ENCODE measurements at places on chromosomes 5 and 9.

GRCh38 chr9:78857373-78858225, 560.7 kb downstream of the PSAT1 start:
- DNase-seq = no peak

DNA sequence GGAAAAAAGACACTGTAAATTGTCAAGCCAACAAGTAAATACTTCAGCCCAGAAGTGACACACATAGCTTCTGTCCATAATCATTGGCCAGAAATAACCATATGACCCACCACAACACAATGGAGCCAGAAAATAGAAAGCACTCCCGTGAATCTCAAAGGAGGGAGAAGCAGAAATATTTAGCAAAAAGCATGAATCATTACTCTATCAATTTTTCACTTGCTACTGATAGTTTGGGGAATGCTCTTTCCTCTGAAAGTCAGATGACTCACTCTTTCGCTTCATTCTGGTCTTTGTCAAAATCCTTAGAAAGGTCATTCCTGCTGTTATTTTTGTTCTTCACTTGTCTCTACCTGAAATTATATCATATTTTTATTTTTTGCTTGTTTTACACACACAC, 312.6 kb downstream of the TMEM232 start:
- DNase-seq = no peak

DNA sequence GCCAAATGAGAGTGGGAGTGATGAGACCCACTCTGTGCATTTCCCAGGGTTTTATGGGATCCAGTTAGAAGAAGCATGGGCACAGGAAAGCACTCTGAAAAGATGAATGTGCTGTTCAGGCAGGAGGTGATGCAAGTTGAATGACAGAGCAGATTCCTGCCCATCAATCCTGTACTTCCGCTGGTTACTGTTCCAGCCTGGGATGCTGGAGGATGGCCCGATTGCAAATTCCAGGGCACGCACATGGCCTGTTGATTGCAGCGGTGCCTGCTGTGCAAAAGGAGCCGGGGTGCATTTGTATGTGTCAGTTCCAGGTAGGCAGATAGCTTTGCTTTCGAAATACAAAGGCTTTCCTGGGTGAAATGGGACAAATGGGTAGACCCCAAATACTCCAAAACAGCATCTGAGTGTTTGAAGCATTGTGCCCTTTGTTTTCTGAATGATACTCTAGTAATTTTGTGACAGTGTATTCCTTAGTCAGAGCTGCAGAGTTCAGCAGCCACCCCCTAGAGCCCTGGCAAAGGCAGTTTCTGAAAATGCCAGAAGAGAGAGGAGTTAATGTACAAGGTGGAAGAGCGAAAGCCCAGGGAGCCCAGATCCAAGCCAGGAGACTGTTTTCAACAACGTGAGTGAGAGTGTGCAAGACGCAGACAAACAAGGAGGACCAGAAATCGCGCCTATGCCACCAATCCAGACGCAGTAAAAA, 454.2 kb upstream of the CLINT1 start:
- peak; percentile 24 for DNase-seq

DNA sequence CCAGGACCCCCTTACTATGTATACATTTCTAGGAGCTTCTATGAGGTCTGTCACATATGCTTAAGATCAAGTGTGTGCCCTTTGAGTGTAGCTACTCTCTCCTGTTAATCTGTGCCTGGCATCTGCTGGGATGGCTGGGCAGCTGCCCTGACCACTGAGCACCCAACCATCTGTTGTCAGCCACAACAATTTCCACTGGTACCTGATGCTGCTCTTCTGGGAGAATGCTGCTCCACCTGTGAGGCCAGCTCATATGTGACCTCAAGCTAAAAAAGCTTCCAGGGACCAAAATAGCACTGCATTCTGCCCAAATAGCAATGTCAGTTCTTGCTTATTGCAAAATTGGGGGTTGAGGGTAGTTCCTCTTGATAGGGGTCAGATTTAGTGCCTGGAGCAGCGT, 595.6 kb downstream of the RAB3C start:
- DNase-seq = no peak

GRCh38 chr9:81455462-81456219, 233.7 kb downstream of the TLE1 start:
- no peak for DNase-seq

GRCh38 chr9:125262294-125262991, 817 bp downstream of the GAPVD1 start:
- no peak for DNase-seq

GRCh38 chr5:98519571-98519970, 253.9 kb upstream of the RGMB start:
- no peak for DNase-seq

DNA sequence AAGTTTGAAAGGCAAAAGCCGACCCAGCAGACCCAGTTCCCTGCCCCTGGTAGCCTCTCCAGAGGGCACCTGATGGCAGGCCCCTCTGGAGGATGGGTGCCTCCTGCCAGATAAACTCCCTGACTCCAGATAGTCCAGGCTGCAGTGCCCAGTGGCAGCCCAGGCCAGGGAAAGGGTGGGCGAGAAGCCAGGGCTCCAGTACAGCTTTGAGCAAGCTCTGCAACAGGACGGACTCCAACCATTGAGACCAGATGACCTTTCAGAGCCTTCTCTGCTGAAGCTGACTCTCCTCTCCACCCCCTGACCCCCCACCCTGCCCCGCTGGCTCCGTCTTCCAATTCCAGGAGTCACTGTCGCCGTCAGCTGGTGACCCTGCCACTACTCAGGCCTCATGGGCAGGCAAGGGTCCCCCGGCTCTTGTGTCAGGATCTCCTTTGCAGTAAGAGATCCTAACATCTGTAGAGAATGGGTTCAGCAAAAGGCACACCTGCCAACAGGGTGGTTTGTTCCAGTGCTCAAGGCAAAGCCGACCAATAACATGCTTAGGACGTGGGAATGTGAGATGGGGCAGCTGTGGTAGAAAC, 15.5 kb upstream of the FCN1 start:
- DNase-seq = no peak

GRCh38 chr9:69299315-69299714, 25.7 kb upstream of the ENTREP1 start:
- DNase-seq = no peak

GRCh38 chr5:5716665-5717064, 294.2 kb downstream of the ICE1 start:
- DNase-seq = no peak

DNA sequence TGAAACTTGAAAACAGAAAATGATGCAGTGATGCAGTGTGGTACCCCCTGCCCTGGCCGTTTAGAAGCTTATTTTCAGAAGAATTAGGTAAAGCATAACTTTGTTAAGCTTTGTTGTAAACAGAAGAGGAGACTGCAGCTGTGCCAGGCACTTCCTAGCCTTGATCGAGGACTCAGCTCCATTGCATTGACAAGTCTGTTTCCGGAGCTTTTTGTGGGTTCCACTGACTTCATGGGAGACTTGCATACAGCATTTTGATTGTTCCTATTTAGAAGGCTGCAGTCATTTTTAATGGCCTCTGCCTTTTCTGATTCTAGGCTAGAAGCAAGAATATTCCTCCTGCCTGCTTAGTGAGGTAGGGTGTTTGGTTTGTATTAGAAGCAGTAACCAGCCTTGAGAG, 12.3 kb downstream of the MVB12B start:
- DNase-seq = no peak

- no peak for DNase-seq
These were observed 1.3 kb downstream of the AK1 start for GRCh38 chr9:127876026-127876763.

DNA sequence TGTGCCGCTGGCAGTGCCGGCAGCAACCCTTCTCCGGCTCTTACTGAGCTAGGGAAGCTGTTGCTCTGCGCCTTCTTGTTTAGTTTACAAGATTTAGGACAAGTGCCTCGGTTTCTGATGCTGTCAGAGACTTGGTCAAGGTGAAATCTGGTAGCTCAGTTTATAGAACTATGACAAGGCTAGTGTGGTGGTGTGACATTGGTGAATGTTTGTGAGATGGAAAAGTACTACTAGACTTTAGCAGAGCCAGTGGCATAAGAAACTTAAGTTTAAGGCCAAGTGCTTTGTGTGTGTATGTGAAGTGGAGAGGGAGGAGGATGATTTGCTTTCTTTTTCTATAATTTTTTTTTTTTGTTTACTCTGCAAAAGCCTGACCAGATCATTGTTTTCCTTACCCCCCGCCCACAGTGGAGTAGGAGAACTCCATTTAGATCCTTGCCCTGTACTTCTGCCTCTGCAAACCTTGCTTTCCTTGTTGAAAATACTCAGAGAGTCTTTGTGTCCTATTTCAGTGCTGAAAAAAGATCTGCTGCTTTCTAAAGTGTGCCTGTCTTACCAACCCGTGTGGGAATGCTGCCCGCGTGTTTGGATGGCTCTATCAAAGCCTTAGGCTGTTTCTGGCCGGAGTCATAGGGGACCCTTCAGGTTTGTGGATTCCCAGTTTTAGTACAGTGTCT, 75.9 kb downstream of the TRIO start:
- no peak for DNase-seq

- DNase-seq = no peak
These were observed 86.6 kb downstream of the MACROH2A1 start for GRCh38 chr5:135312255-135312935.

- peak; percentile 98 for DNase-seq
These were observed 2.0 kb downstream of the VCAN start for GRCh38 chr5:83473346-83474160.

DNA sequence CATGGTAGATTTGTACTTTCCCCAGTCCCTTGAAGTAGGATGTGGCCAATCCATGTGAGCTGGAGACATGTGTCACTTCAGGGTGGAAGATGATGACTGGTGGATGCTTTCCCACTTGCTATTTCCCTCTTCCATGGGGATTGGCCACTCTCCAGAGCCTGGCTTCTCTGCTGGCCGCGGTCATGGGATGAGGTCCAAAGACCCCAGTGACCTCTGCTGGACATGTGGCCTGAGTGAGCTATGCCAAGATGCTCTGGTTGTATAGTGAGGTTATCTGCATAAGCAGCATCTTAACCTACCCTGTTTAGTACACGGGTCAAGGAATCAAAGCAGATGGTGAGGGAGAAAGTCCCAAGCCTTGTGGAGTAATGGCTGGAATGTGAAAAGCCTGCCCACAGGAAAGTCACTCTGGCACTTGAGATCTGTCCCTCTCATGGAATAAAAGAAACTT, 47.1 kb downstream of the SH3PXD2B start:
- no peak for DNase-seq

- DNase-seq = no peak
These were observed 225.1 kb downstream of the DCP2 start for GRCh38 chr5:113201715-113202114.

- DNase-seq = no peak
These were observed 2.6 kb upstream of the DAPK1 start for GRCh38 chr9:87494970-87495471.
